ENCODE measurements at places on chromosomes 16 and 17.
A peak's percentile ranks its signal among the peaks of the same experiment; 100 is the strongest.

GRCh38 chr17:39212195-39212810 is 12.2 kb downstream of the RPL19 start:
- DNase-seq = no peak

DNA sequence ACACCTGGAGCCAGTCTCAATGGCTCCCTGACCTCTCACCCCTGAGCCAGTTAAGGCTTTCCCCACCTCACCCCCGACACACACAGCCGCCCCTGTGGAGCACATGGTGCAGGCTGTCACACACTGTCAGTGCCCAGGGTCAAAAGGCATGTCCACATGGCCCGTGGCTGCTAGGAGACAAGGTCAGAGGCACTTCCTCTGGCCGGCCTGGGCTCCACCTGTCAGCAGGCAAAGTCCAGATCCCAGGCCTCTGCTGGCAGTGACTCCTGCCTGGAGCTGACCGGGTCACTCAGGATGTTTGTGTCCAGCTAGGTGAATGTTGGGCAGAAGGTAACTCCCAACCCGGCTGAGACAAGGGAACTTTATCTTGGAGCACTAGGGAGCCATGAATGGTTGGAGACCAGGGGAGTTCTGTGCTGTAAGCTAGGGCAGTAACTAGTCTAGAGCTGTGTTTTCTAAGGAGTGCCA is 6.0 kb downstream of the SREBF1 start:
- DNase-seq = no peak

DNA sequence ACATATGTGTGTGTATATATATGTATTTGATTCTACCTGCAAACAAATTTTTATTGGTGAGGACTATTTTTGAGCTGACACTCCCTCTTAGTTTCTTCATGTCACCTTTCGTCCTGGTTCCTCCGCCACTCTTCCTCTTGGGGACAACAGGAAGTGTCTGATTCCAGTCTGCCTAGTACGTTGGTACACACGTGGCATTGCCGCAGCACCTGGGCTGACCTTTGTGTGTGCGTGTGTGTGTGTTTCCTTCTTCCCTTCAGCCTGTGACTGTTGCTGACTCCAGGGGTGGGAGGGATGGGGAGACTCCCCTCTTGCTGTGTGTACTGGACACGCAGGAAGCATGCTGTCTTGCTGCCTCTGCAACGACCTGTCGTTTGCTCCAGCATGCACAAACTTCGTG is 29.4 kb upstream of the CACNG5 start:
- no peak for DNase-seq

DNA sequence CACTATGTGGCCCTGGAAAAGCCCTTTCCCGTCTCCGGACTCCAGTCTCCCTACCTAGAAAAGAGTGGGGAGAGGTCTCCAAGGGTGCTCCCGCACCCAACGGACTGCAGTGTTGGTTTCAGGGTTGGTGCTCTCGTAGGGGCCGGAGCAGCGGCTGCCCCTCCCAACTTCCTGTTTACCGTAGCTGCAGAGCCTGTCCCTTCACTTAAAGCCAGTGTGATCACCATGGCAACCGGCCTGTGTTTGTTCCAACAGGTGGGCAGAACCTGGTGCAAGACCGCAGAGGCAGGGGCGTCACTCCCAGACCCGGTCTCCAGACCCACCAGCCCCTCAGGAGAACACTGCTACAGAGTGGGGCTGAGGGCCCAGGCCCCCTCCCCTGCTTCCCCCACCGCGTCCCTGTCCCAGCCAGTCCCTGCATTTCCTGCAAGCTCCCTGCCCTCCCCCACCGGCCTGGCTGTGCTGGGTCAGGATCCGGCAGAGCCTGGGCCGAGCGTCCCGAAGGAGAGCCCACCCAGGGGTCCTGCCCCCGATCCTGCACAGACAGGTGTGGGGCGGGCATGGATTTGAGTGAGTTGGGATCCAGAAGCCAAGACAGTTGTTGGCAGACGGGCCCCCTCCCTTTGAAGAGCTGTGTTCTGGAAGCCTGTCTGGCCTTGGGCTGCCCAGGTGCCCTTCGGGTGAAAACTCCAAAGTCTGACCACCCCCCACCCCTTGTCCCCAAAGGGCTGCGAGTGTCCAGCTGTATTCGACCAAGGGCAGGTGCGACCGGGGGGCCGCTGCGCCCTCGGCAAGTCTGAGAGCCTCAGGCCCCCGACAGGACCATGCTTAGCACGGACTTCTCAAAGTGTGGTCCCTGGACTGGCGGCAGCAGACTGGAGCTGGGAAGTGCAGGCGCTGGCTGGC is 1.5 kb upstream of the BAIAP3 start:
- no peak for DNase-seq

DNA sequence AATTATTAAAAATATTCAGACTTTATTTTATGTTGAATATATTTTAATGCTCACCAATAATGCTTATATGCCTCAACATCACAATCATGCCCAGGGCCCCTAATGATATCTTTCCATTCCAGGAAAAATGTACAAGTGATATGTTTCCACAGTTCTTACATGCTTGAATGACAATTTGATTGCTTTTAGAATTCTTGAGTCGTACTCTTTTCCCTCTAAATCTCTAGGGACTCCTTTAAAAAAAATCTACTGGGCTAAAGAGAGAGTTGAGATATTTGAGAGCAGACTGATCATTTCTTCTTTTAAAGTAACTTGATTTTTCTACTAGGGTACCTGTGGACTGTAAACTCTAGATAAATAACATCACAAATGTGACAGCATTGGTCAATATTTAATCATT is 18.2 kb upstream of the HLF start:
- DNase-seq = no peak

- no peak for DNase-seq
These were observed 125.8 kb upstream of the TMEM97 start for GRCh38 chr17:28193241-28193640.

DNA sequence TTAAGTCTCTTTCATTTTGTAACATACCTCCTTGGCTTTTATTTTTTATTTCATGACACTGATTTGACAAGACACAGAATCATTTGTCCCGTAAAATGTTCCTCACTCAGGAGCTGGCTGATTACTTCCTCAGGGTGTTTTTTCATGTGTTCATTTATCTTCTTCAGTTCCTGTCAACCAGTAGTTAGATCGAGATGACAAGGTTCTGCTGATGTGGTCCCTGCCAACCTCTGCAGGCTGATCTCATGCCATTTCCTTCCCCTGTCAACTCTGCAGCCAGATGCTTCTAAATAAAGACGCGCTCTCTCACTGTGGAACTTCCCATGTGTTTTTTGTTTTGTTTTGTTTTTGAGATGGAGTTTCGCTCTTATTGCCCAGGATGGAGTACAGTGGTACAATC is 8.1 kb upstream of the CXCL16 start:
- DNase-seq = peak; percentile 67

DNA sequence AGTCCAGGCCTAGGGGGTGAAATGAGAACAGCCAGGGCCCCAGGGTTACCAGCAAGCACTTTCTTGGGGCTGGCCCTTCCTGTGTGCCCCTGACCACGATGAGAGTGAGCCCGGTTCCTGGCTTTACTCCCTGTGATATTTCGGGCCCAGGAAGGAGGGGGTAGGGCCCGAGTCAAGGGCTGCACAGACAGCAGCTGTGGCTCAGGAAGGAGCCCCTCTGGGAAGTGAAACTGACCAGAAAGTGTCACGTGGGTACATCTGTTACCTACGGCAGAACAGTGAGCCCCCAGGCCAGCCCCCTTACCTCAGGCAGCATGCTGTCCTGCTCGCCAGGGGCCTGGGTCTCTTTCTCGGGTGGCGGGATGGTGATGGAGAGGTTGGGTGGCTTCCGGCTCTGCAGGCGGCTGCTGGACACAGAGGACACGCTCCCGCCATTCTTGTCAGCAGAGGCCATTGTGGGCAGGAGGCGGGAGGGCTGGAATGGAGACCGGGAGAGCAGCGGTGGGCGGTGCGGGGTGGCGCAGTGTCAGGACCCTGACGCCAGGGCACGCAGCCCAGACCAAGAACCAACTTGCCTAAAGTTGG is 13.8 kb downstream of the AANAT start:
- no peak for DNase-seq

GRCh38 chr17:77404812-77405581 is 264.2 kb downstream of the SEC14L1 start:
- DNase-seq = peak; percentile 86

- DNase-seq = no peak
These were observed 44.9 kb upstream of the CDC42EP4 start for GRCh38 chr17:73356561-73357170.

DNA sequence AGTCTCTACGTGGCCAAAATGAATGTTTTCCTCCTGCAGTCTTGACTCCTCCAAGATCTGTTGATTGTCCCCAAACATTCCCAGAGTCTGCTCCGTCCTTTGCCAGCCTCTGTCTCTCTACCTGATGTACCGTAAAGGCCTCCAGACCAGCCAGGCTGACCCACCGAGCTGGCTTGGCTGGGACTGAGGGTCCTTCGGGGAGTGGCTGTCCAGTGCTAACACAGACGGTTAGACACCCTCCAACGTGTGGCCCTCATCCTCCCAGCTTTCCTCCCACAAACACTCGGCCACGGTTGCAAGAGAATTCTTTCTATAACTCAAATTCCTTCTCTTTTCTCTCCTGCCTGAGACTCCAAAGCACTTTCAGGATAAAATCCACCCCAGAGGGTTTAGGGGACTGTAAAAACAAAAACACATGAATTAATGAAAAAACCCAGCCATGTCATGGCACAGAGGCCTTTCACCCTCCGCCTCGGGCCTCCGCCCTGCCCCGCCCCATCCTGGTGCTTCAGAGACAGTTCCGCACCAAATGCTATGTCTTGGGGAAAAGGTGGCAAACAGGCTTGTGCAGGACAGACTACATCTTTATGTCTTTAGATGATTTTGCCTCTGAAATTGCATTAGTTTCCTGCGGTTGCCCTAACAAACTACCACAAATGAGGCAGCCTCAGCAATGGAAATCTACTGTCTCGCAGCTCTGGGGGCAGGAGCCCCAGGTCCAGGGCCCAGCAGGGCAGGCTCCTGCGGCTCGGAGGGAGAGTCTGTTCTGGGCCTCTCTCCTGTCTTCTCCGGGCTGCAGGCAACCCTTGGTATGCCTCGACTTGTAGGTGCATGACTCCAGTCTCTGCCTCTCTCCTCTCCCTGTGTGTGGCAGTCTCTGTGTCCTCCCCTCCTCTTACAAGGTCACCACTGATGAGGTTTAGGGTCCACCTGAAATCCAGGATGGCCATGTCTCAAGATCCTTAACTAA is 72.5 kb upstream of the CBX4 start:
- DNase-seq = no peak

GRCh38 chr16:30921748-30922419 is 1.5 kb upstream of the FBXL19 start:
- DNase-seq = peak; percentile 87

GRCh38 chr17:77416105-77416713 is 275.4 kb downstream of the SEC14L1 start:
- DNase-seq = no peak

DNA sequence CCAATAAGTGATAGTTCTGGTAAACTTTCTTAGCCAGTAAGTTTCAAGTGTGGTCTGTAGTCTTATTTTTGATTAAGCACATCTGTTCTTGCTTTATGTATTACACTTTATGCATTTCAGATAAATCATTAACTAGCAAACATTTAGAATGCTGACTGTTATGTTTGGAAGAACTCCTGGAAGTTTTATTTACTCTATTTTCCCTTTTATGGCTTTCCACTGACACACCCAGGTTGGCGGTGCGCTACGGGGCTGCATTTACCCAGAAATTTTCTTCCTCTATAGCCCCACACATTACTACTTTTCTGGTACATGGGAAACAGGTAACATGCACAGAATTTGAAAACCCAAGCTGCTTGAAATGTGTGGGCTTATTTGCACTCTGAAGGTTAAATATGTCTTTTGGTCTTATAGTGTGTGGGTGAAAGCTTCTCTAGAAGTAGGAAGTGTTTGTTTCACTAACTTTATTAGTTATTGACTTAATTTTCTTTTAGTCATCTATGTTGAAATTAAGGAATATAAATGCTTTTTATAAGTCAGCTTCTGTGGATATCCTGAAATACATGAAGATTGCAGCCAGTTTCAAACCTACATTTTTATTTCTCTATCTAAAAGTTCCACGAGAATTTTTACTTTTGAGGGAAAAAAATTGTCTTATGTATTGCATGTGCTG is 203.7 kb downstream of the PHKB start:
- DNase-seq = no peak

GRCh38 chr16:79444572-79444971 is 156.0 kb downstream of the MAF start:
- DNase-seq = no peak

- peak; percentile 73 for DNase-seq
These were observed 1.0 kb downstream of the ZNRF1 start for GRCh38 chr16:74999609-75000480.

DNA sequence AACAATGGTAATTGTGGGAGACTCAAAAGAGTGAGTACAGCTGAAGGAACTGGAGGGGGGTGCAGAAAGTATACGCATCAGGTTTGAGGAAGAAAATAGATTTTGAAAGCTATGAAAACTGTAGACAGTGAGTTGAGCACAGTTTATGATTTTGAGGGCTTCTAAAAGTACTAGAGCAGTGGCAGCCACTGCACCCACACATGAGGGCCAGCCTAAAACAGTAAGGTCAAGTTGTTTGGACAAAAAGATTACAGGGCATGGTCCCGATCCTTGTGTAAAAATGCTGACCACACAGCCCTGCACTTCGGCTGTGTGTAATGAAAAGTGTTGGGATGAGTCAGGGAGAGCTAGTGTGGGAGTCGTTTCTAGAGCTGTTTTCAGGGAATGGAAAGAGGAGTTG is 2282.1 kb downstream of the TP53TG3F start:
- no peak for DNase-seq

DNA sequence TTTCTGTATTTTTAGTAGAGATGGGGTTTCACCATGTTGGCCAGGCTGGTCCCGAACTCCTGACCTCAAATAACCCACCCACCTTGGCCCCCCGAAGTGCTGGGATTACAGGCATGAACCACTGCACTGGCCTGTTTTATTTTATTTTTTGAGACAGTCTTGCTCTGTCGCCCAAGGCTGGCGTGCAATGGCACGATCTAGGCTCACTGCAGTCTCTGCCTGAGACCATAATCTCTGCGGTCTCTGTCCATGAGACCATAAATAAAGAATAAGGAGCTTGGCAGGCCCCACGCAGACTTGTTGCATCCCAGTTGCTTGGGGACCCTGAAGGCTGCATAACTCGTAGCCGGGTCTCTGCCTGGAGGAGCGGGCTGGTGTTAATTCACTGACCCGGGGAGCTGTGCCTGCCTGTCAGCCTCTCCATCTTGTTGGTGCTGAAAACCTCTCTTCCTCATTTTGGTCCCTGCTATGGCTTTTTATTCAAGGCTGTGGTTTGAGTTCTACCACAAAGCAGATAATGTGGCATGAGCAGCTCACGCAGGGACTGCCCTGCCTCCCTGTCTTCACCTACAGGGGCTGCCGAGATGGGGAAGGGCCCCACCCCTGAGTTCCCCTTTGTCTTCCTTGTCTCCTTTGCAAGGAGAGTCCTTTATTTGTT is 82.1 kb downstream of the MSI2 start:
- no peak for DNase-seq
